Immature natural killer cell (primary cell): ENCODE measurements at places on chromosomes 7 and 10.
A peak's percentile ranks its signal among the peaks of the same experiment; 100 is the strongest.

- no peak for DNase-seq
Observed at GRCh38 chr7:90461219-90461618, 8.2 kb upstream of the PTTG1IP2 start.

DNA sequence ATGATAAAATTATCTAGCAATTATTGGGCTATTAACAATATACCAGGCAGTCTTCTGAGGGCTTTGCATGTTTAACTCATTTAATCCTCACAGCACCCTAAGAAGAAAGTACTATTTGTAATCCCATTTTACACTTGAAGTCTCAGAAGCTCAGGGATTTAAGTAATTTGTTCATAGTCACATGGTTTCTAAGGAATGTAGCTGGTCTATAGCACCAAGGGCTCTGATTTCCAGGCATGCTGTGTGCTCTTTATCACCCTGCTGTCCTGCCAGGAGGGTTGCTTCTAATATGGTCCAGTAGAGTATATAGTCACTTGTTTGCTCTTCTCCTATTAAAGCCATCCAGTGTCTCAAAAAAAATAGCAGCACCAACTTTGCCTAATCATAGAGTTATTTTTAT, 417.2 kb downstream of the PLXDC2 start:
- DNase-seq, result no peak

DNA sequence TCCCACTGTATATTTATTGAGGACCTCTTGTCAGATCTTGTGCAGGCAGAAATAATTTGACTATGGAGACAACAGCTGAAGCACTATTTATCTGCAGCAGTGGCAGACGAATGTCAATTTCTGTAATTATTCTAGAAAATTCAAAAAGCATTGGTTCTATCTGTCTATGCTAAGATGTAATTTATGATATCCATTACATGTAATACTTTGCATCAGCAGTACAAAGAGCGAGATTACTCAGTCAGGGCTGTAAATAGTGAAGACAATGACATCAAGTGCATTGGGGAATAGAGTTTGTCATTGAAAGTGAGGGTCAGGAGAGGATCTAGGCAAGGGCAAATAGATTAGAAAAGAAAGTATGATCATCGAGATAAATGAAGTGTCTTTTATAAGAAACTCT, 508.2 kb downstream of the ZWINT start:
- no peak for DNase-seq

DNA sequence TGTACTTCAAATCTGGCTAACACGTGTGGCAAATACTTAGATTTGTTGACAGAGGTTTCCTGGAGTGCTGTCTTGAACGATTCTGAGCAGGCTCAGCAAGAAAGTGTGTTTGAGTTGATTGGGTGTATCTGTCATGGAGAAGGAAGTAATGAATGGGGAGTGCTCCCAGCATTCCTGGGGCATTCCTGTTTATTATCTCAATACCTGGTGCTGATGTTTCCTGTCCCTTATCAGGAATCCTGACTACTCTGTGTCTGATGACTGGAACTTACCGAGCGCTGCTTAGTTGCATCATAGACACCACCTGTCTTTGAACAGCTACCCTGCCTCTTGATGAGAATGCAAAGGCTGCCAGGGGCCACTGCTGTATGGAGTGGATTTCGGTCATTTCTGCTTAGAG, 41.0 kb upstream of the TMEM248 start:
- no peak for DNase-seq

GRCh38 chr7:30163231-30163894, 28.6 kb downstream of the MTURN start:
- peak; percentile 65 for DNase-seq

- DNase-seq, result no peak
Observed at GRCh38 chr7:15837306-15837950, 150.9 kb upstream of the MEOX2 start.
